ENCODE measurements at places on chromosomes 11 and 22.

DNA sequence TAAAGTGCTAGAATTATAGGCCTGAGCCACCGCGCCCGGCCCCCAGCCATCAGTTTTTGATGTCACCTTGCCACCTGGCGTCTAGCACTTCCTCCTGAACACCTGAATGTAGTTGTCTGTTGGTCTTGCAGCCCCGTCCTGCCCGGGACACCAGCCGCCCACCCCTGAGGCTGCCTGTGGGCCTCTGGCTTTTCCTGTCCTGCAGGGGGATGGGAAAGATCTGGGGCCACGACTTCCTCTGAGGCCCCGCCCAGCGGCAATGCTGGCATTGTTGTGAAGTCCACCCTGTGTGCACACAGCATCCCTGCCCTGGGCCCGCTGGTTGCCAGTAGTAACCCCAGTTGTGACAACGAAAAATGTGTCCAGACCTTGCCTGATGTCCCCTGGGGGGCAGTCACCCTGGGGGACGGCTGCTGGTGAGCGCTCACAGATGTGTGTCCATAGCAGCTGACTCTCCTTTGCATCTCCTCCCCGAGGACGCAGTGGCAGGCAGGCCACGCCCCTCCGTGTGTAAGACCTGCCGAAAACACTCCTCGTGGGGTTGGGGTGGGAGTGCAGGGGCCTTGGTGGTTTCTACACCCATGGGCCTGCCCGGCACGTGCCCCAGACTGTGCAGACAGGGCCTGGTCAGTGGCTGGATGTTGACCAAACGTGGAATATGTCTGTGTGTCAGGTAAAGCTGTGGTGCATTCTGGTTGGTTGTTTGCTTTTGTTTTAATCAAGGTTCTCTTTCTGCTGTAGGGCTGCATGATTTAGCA, 6.8 kb downstream of the SELENOO start:
- no peak for DNase-seq

DNA sequence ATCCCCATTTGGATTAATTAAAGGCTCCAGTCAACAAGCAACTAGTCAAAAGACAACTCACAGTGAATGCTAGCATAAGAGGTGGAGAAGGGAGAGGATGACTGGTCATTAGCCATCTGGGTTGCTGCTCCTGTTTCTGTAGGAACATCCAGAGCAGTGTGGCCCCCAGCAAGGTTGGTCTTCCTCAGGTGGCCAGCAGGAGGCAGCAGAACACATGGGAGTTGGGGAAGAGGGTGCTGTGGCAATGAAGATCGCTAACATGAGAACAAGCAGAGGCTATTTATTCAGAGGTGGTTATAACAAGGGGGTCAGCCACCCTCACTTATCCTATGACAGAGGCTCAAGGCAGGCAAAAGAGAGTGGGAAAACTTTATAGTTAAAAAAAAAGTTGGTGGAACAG, 21.3 kb downstream of the IZUMO1R start:
- DNase-seq = no peak

DNA sequence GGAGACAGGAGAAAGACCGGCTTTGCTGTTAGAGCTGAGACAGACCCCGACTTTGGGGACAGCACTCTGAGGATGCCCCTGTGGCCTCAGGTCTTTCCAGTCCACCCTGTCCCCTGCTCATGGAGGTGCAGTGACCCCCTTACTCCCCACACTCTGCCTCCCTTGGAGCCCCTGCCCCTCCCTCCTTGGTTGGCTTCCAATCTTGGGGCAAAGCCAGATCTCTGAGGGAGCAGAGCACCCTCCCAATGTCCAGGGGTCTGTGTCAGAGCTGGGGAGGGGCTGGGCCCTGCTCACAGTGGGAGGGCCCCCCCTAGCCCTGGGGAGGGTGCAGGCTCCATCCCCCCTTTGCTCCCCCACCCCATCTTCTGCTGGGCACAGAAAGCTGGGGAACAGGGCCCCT, 50.0 kb downstream of the IGLL1 start:
- DNase-seq = no peak

DNA sequence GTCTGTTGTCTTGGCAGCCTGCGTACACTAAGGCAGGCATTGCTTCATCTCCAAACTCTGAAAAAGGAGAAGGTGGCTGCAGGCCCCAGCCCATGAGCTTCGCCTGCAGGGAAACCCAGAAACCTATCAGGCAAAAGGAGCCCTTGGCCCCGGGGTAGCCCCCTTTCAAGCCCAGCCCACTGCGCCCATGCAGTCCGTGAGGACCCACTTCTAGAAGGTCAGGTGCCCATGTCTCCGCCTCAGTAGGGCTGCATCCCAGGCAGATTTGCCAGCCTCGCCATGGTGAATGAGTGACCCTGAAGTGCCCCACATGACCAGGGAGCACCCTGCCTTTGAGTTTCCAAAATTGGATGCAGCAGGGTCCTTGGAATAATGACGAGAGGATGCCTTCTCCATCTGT, 1158.4 kb downstream of the BRD1 start:
- no peak for DNase-seq

- DNase-seq = no peak
Observed at GRCh38 chr11:103893371-103893770, 143.1 kb upstream of the DDI1 start.

DNA sequence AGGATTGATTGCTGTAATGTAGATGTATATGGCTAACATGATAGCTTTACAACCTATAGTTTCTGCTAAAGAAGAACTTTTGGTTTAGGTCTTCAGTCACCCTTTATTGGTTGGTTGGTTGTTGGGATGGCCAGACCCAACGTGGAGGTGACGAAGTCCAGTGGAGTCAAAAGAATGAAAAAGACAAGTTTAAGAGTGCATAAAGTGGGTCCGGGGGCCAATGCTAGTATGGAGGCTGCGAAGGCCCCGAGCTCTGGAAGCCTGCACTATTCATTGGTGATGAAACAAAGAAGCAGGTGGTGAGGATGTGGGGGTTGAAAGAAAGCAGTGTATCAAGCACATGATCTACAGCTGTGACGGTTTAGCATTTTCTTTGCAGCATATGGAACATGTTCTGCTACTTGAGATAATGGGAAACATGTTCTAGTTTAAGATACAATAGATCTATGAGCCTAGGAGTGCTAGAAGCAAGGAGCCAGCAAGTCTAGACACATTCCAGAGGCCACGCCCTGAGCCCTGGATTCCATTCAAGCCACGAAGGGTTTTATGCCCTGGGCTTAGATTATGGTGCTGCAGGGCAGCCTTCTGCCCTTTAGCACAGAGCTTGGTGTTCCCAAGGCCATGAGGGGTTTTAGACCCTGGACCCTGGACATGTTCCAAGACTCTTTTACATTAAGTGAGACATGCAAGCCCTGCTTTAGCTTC, 6.3 kb downstream of the TCP11L1 start:
- no peak for DNase-seq
